Activated naive CD4-positive, alpha-beta T cell treated with anti-CD3 and anti-CD28 coated beads, Interleukin-2, amount 50 U/mL, for 72 hours (primary cell): ENCODE measurements at places on chromosomes 2 and 18. TPM values are rescaled to one million over a fixed set of nuclear protein-coding genes. Genes with fewer than 3 reads are reported as not detected.

The SMYD1 gene
- total RNA-seq = not detected

The DCC gene
- not detected for total RNA-seq

The IGFBP5 gene
- not detected for total RNA-seq

The PHLPP1 gene
- 7.8 TPM for total RNA-seq

The LAMA3 gene
- 0.16 TPM for total RNA-seq

The LOXHD1 gene
- total RNA-seq = 0.14 TPM

The SULT1C4 gene
- total RNA-seq = not detected
